Stimulated activated CD4-positive, alpha-beta T cell treated with anti-CD3 and anti-CD28 coated beads, Interleukin-1b, Interleukin-23, amount 100 ng/mL, for 4 hours (primary cell): ENCODE measurements at places on chromosomes 13 and 19.

- DNase-seq: no peak
Observed at GRCh38 chr13:64643066-64643465, 2587.1 kb downstream of the PCDH9 start.

DNA sequence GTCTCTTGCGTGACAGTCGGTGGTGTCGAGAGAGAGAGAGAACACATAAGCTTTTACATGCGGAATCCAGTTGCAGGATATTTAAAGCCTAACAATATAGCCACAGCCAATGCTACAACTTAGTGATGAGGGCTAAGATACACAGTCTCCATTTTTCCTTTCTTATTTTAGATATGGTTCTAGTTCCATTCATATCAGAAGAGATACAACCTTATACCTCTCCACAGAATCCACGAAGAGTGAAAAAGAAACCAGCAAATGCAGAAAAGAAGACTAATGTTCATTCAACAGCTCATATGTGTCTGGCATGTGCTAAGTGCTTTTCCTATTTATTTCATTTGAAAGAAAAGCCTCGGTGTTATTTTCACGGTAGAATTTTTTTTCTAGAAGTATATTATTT lies 249.0 kb upstream of the SLITRK1 start:
- no peak for DNase-seq

GRCh38 chr19:16588824-16589577 lies 16.8 kb upstream of the SLC35E1 start:
- DNase-seq: no peak

DNA sequence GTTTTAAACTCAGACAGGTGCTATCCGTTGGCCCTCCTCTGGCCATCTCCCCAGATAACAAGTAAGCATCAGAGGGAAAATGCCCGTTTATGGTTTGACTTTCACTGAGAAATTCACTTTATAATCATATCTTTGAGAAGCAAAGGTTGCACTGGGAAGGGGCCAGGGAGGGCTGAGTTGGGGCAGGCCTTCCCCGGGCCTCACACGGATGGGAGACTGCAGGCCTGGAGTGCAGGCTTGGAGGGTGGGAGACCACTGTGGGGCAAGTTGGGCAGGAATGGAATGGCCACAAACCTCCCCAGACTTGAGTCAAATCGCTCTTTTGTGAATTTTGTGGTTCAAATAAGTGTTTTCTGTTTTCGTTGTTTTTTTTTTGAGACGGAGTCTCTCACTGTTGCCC lies 451.7 kb downstream of the TSHZ3 start:
- DNase-seq: no peak
